Right ventricle myocardium inferior (tissue), 1 donor: ENCODE measurements at places on chromosomes 5 and 9. TPM values are rescaled to one million over a fixed set of nuclear protein-coding genes. Genes with fewer than 3 reads are reported as not detected.

FAM81B gene
- total RNA-seq: 6.4 TPM

PKD2L2 gene
- total RNA-seq: 0.81 TPM

ANKRD33B gene
- 4.1 TPM for total RNA-seq

FCN1 gene
- total RNA-seq: 5.7 TPM

B4GALT1 gene
- total RNA-seq: 43.6 TPM
